ENCODE measurements at places on chromosomes 11 and 22. TPM values are rescaled to one million over a fixed set of nuclear protein-coding genes. Genes with fewer than 3 reads are reported as not detected.

Gene EIF3F
- 316 TPM for total RNA-seq

Gene FGF19
- total RNA-seq = not detected

Gene RIMBP3B
- total RNA-seq = 0.22 TPM

Gene CYTH4
- not detected for total RNA-seq

Gene MFRP
- total RNA-seq = not detected

Gene DDI1
- not detected for total RNA-seq

All from articular chondrocyte of knee joint (primary cell).